ENCODE measurements at places on chromosomes 3 and 15.

DNA sequence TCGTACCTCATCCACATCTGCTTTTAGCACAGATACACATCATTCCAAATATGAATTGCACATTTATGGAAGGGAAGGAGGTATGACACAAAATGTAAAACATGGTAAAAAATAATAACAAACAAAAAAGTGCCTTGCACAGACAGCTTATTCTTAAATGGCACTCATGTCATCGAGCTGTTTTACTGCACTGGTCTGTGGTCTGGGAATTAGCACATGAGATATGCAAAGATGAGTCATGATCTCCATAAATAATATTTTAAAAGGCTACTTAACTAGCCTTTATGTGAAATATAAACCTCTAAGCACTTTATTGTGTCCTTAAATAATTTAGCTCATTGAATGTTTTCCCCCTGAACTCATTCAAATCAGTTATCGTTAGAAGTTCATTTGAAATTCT lies 142.2 kb upstream of the ZNF385D start:
- no peak for DNase-seq

DNA sequence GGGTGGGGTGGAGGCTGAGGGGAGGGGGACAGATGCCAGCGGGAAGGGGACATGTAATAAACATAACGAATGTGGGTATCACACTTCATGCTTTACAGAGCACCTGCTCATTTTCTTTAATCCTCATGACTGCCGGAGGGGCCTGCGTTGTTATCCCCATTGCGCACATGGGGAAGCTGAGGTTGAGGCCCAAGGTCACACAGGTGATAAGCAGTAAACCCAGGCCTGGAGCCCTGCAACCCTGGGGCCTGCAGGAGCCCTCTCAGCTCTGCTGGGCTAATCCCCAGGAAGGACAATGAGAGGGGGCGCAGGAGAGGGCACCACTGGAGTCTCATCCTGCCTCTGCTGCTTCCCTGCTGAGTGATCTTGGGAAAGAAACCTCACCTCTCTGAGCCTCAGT lies 64.3 kb downstream of the MEGF11 start:
- no peak for DNase-seq

DNA sequence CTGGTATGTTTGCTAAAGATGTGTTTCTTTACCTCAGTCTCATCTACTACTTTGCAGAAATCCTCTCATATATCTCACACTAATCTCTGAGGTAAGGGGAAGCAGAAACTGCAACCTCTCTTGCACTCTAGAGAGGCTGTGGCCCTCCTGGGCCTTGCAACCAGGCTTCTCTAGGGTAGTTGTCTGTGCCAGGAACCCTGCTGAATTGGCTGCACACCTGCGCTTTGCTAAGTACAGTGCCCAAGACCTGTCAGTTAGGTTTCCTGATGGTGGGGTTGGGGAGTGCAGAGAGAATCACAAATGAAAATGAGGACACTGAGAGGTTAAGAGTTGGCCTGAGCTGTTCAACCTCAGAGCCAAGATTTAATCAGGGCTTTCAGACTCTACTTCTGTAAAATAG lies 117.2 kb upstream of the PLXNA1 start:
- no peak for DNase-seq

DNA sequence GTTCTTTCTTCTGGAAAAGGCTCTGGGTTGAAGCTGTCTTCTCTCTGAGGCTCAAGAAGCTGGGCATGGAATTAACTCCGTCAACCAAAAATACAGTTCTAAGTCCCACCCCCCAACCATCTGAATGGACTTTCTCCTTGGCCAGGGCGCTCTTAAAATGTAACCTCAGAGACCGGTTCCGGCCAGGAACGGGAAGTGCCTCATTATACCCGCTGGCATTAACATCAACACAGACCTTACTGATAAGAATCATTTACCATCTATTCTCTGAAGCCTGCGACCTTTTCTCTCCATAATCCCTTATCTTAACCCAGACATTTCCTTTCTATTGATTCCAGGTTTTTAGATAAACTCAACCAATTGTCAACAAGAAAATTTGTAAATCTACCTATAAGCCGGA lies 64.7 kb downstream of the ATP1B3 start:
- DNase-seq, result no peak

DNA sequence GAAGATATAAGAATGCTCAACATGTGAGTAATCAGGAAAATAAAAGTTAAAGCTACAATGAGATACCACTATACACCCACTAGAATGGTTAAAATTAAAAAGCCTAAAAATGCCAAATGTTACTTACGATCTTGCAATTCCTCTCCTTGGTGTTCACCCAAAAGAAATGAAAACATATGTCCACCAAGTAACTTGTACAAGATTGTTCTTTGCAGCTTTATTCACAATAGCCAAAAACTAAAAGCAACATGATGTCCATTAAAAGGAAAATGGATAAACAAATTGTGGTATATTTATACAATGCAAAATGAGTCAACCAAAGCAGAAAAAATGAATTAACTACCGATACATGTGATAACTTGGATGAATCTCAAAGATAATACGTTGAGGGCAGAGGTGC lies 301.6 kb upstream of the THBS1 start:
- no peak for DNase-seq

DNA sequence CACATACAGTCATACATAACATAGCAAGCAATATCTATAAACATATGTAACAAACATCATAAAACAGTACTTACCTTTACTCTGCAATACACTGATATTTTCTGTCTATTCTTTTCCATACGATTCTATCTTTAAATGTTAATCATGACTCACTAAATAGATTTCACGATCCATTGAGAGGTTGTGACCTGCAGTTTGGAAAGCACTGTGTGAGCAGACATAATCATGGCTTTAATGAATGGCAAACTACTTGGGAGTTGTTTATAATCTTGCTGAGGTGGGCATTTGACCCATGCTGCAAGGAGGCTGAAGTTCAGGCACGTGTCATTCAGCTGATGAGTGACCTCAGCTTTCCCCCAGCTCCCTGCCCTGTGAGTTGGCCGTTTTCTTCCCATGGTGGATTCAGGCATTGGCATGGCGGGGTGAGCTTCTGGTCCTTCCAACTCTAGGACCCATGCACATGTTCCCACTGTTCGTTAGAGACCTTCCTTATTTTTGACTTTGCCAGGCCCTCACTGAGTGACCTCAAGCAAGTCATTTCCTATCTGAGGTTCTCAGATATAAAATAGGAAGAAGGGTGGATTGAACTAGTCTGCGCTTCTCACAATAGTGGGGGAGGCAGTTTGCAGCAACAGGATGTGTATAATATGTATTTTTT lies 41.7 kb downstream of the PAQR5 start:
- no peak for DNase-seq

- DNase-seq, result no peak
Measured at GRCh38 chr15:67103869-67104268, 38.5 kb downstream of the SMAD3 start.

DNA sequence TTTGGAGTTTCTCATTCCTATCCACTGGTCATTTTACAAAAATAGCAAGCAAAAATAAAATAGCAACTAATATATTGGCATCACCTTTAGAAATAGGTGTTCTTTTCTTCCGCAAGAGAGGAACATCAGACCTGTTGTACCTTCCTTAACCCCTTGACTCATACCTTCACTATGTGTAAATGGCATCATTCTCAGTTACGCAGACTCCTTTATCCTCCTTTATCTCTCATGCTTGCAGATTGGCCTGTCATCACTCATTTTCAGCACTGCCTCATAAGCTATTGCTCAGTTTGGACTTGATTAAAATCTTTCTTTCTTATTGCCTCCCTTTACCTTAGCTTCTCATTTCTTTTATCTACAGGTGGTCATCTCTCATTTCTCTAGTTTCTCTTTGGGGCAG lies 21.4 kb downstream of the ARHGEF26 start:
- no peak for DNase-seq

DNA sequence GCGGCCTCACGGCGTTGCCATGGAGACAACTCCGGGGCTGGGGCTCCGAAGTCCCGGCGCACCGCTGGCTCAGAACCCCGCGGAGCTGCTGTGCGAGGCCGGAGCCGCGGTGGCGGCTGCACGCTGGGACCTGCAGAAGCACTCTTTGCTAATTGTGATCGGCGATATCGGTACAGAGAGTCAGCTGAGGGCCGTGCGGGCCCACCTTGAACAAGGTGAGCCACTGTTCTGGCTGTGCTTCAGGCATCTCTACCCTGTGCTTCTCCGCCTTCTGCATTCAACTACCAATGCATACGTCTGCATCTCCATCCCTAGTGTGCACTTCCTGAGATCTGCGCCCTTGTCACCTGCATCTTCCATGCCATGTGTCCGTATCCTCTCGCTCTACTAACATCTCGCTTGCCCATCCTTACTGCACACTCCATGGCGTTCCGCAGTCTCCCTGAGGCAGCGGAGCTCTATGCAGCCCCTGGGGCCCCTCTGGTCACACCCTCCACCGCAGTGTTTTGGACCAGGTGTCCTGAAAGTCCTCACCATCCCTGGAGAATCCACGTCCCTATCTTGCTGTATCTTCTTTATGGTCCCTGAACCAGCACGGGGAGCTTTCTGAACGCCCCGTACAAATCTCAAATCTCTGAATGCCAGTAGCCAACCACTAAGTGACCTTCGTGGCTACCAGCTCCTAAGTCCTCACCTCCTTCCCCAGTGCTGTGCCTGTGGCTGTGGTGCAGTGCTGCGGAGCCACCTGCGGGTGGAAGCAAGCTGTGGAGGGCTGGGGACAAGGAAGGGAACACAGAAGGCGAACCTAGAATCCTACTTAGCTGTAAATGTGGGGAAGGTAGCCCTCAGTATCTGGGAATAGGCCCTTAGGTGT lies 6.2 kb upstream of the MAP1A start:
- DNase-seq, result no peak

- DNase-seq, result no peak
Measured at GRCh38 chr3:172145031-172145686, 105.8 kb downstream of the FNDC3B start.

DNA sequence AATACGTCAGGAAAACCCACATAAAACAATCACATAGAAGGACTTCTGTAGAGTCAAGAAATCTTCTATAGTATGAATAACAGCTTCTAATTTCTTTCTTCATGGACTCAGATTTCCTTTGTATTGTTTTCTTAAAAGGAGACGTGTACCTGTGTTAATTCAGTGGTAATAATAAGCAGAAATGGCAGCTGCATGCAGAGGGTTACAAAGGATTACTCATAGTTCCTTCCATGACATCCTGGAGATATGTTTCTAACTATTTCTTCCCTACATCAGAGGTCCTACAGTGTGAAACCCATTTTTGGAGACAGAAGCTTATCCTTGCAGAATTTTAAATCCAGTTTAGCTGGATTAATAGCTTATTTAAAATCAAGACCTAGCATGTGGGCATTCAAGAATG lies 36.1 kb downstream of the FBXL22 start:
- DNase-seq, result no peak

DNA sequence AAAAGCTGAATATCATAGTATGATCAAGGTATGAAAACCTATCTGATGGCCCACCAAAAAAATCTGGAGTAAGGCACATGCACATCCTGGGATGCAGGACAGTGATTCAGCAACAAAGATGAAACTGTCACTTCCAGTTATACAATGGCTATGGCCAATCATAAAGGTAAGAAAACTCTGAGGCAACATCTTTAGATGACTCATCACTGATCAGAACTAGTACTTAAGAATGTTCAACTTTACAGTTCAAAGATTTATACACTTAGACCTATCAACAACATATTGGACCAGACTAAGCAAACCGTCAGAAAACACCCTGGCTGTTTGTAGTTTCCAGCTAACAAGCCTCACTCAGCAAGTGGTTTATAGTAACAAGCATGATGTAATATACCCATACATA lies 21.3 kb upstream of the PLCH1 start:
- no peak for DNase-seq

GRCh38 chr3:99648516-99648915 lies 10.1 kb downstream of the COL8A1 start:
- no peak for DNase-seq

GRCh38 chr3:139319428-139320402 lies 24.1 kb upstream of the MRPS22 start:
- DNase-seq, result no peak

DNA sequence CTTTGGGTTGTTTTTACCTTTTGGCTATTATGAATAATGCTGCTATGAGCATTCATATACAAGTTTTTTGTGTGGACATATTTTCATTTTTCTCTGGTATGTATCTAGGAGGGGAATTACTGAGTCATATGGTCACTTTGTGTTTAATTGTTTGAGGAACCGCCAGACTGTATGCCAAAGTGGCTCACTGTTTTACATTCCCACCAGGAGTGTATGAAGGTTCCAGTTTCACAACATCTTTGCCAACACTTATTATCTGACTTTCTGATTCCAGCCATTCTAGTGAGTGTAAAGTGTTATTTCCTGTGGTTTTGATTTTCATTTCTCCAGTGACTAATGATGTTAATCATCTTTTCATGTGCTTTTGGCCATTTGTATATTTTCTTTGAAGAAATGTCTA lies 51.8 kb downstream of the CMTM7 start:
- no peak for DNase-seq

- no peak for DNase-seq
Measured at GRCh38 chr3:150635526-150635925, 32.4 kb downstream of the SELENOT start.

DNA sequence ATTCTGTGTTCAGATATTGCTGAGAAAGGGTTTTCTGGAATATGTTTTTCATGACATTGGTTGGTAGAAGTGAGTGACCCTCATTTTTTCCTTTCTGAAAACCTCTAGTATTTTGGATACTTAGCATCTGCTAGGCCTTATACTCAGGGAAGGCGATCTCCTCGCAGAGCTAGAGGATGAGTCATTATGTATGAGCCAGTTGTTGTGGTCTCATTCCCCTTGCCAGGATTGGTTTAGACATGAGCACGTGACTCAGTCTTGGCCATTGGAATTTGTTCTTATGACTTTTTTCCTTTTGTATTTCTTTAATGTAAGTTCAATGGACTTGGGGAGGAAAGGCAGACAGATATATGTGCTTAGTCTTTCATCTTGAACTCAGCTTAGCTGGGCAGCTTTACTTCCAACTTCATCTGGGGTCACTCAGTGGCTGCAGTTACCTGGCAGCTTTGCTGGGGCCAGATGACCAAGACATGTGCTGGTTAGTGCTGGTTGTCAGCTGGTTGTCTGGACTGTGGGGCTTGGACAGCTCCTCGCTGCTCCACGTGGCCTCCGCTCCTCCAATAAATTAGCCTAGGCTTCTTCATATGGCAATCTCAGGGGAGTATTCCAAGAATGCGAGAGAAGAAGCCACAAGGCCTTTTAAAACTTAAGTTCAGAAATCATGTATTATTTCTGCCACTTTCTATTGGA lies 207.5 kb downstream of the IL20RB start:
- no peak for DNase-seq

GRCh38 chr3:85102781-85103180 lies 144.0 kb downstream of the CADM2 start:
- no peak for DNase-seq

- DNase-seq, result no peak
Measured at GRCh38 chr3:50584391-50584790, 15.1 kb downstream of the HEMK1 start.

DNA sequence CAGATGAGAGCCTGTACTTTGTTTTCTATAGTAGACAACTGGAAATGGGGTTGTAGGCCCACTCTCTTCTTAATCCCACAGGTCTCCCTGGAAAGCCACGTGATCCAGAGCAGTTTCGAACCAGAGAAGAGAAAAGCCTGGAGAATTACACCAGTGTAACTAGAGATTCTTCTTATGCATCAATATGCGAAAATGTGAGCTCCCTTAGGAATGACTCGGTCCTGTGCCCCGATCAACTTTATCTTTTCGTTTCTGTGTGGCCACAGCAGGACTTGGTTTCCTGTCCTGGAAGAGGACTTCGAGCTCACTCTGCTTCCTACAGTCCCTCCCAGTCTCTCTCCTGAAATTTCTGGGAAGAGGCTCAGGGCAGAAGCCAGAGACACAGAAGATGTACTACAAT lies 73.8 kb upstream of the TPM1 start:
- DNase-seq, result no peak

Data from activated naive CD8-positive, alpha-beta T cell treated with anti-CD3 and anti-CD28 coated beads, Interleukin-2, amount 50 U/mL, for 16 hours (primary cell).